ENCODE measurements at places on chromosomes 4 and X.

DNA sequence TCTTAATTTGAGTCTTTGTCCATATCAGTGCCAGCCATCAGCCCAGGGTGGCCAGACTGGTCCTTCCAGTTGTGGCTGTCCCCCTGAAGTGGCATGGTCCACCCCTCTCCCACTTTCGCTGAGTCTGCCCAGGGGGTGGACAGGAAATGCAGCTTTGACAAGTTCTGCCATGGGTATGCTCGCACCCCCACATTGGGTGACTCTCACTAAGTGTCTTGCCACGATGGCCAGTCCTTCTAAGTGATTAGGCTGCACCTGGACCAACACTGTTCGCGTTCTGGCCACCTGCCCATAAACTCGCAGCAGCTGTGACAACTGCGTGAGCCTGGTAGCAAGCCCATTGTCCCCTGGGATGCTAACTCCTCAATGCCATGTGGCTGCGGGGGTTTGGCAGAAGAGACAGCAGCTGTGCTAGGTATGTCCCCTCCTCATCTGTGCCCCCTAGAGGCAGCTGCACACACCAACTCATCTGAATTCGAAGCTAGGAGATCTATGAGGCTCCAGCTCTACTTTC lies 10.0 kb upstream of the LNX1 start:
- DNase-seq: peak; percentile 91

GRCh38 chr4:38130884-38131283 lies 170.7 kb downstream of the PTTG2 start:
- DNase-seq: no peak

- DNase-seq: no peak
Observed at GRCh38 chr4:152605641-152606335, 69.9 kb upstream of the FBXW7 start.

DNA sequence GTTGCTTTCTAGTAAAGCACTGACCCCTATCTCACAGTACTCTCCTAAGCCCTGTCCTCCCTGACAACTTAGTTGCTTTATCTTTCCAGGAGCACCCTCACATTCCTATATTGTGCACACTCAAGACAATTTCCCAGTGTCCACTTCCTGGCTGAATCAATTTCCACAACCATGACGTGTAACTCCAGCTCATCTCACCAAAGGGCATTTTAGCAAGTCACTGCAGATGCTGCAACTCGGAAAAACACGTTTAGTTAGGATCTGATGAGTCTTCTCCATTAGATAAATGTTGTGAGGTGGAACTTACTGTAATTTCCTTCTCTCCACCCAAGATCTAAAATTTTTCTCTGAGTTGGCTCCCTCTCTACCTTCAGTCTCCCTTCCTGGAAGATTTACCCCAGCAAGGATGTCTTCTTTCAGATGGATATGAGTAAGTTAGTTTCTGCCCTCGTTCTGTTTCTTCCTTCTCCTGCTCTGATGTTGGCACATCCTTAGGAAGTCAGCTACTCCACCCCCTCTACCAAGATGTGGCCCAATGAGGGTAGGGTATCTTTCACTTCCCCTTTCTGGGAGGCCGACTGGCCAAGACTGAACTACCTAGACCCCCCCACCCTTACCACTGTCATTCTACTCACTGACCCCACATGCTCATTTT lies 28.8 kb upstream of the IL13RA1 start:
- no peak for DNase-seq

DNA sequence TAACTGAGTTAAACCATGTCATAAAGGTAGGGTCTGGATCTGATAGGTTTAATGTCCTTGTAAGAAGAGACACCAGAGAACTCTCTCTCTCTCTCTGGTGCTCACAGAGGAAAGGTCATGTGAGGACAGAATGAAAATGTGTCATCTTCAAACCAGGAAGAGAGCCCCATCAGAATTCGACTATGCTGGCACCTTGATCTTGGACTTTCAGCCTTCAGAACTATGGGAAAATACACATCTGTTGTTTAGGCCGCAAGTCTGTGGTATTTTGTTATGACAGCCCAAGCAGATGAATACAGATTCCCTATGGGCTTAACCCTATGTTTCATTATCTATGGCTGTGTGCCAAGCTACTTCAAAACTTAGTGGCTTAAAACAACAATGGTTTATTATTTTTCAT lies 105.5 kb upstream of the DDIT4L start:
- no peak for DNase-seq

DNA sequence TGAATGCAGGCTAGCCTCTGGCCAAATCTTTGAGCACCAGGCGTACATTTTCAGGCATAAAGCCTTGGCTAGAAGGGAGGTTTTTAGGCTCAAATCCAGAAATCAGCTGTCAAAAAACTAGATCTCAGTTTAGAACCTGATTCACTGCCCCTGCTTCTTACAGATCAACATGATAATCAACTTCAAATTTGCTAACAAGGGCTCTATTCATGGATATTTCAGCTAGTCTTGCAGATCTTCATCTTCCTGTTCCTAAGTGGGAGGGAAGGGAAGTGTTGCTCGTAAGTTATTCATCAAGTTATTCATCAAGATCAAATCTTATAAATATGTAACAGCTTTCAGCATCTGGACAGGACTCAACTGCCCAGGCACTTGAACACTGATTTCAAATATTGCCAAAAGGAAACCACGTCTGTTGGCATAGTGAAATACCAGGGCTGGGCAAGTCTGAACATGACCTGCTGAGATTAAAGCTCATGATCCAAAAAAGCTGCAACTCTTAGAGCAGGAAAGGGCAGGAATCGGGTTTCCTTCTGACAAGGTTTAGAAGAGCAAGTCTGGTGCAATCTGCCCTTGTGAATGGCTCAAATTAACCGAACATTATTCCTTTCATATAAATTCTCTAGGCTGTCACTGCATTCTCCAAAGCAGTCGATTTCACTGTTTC lies 200.3 kb downstream of the PDGFC start:
- no peak for DNase-seq

DNA sequence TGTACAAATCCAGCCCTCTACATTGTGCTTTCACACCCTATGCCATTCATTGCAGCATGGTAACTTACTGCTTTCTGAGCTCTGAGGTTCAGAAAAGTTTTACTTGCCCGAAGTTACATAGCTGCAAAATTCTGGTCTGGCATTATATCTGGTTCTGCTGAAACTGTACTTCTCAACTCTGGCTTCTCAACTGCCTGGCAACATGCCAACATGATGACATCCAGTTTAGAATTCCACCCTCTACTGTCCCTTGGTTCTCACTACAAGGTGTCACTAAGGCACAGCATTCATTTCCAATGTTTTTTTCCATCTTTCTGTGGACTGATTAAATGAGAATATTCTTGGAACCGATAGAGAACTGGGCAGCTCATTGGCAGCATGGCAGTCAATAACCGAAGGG lies 242.9 kb upstream of the PRPS2 start:
- DNase-seq: no peak

DNA sequence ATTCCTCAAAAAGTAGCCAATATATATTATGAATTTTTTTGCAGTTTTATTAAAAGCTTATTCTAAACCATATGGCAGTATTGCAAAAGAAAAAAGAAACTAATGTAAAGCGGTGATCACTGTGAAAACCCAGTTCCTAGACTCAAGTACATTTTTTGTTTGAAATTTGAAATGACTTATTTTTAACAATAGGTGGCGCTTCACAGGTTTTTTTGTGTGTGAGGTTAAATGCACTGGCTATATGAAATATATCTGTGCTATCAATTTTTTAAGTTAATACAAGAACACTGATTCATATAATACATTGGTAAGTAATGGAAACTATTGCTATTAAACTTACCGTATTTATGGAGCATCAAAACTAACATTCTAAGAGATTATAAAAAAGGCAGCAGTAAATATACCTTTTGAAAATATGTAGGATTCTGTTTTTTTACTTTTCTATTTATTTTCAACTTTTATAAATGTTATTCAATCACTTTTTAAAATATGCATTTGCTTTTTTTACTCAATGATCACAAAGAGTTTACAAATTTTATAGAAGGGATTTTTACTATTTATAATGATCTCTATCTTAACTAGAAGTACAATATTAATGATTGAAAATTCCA lies 5.6 kb upstream of the SPRY1 start:
- DNase-seq: no peak

- no peak for DNase-seq
Observed at GRCh38 chr4:743463-744211, 38.0 kb downstream of the PCGF3 start.

DNA sequence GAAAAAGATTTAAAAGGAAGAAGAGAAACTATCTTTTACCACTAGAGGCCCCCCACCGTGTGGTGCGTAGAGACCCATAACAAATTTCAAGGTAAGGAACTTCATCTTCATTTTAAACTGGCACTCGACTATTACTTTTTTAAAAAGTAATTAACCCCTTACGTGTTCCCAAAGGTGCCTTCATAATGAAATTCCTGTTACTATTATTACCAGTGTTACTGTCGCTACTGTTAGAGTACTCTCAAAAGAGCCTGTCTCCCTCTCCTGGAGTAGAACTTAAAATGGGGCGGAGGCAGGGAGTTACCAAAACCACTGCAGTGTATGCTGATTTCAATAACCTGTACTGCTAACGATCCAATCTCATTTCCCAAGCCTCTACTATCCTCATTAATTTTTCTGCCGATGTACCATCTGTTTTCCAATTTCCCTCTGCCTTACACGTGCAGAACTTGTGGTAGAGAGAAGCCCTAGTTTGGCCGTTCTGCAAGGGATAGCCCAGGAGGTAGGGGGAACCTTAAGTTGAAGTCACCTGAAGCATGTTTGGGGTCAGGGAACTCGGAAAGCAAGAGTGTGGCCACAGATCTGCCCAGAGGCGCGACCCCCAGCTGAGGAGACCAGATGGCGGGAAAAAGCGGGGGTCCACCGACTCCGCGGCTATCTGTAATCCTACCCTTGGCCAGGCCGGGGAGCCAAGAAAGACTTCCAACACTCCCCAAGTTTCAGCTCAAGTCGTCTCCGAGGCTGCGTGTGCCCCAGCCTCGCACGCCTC lies 720 bp upstream of the STK26 start:
- no peak for DNase-seq

GRCh38 chr4:126435491-126435890 lies 1120.7 kb downstream of the FAT4 start:
- no peak for DNase-seq

DNA sequence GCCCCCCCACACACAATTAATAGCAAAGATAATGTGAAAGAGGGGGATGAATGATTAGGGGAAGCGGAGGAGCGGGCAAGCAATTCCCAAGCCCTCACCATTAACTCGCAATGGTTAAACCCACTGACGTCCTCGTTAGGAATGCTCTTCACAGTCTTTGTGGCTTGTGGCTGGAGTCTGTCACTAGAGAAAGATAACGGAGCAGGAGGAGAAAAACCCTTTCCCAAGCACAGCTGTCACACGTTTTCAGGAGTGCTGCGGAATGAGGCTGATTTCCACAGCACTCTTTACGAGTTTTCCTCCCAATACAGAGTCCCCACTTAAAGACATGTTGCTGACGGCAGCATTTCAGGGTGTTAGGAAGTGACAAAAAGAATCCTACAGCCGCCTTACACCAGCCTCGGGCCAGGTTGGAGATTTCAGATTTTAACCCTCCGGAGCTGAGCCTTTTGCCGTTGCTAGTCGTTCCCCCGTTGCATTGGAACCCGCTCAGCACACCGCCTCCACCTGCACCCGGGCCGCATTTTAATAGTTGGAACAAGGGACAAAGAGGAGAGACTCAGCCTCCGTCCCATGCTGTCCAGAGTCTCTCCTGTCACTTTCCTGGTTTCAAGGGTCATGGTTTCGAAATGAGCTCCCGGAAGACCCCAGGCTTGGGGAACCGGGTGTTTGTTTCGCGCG lies 92.2 kb downstream of the GEMIN8 start:
- DNase-seq: no peak

GRCh38 chr4:177879851-177880250 lies 437.6 kb upstream of the AGA start:
- DNase-seq: no peak

GRCh38 chrX:45261005-45261404 lies 60.3 kb upstream of the DIPK2B start:
- no peak for DNase-seq

GRCh38 chr4:111359602-111360001 lies 736.7 kb upstream of the PITX2 start:
- no peak for DNase-seq

- no peak for DNase-seq
Observed at GRCh38 chr4:182257503-182257902, 14.3 kb downstream of the TENM3 start.

- no peak for DNase-seq
Observed at GRCh38 chr4:17008834-17009345, 110.4 kb upstream of the LDB2 start.

- no peak for DNase-seq
Observed at GRCh38 chrX:6917666-6918065, 229.8 kb upstream of the STS start.

GRCh38 chr4:20185103-20185502 lies 66.6 kb upstream of the SLIT2 start:
- no peak for DNase-seq

GRCh38 chrX:12901486-12901885 lies 4.9 kb upstream of the TLR8 start:
- no peak for DNase-seq

DNA sequence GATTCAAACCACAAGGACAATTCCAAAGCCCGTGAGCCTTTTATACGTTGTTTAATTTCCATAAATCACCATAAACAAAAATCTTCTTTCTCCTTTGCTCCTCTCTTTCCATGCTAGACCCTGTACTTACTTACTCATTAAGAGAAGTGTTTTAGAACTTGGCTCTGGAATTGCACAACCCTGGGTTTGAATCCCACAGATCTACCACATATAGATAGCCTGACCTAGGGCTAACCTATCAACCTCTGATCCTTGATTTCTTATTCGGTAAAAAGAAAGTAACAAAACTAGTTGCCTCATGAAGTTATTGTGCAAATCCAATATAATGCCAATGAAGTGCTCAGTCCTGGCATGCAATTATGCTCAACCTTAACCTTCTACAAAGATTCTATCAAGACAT lies 68.8 kb downstream of the ZAR1 start:
- DNase-seq: no peak
